Stimulated activated CD8-positive, alpha-beta memory T cell treated with anti-CD3 and anti-CD28 coated beads, Interleukin-15, amount 100 ng/mL, for 48 hours (primary cell): ENCODE measurements at places on chromosomes 7 and 10.

- DNase-seq = no peak
Measured at GRCh38 chr10:48213047-48213446, 61.4 kb downstream of the FRMPD2 start.

- no peak for DNase-seq
Measured at GRCh38 chr10:120929166-120929565, 78.0 kb downstream of the WDR11 start.

DNA sequence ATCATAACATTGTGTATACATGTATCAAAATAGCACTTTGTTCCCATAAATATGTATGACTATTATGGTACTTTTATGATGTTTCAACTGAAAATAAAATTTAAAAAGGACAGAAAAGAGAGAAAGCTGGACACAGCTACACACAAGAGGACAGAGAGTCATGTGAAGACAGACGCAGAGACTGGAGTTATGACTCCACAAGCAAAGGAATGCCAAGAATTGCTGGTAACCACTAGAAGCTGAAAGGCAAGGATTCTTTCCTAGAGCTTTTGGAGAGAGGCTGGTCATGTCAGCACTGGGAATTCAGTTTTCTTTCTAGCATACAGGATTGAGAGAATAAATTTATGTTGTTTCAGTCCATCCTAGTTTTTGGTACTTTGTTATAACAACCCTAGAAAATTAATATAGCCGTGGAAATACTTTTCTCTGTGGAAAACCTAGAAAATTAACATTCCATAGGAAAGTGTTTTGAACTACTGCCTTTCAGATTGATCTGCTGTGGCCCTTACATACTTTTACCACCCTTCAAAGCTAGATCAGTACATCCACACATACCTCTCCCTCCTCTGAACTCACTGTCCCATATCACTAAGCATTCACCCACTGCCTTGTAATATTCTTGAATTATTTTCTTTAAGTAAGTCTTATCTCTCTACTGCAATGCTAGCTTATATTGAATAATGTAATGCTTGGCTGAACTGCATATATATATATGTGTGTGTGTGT is 575.3 kb downstream of the IPMK start:
- no peak for DNase-seq

DNA sequence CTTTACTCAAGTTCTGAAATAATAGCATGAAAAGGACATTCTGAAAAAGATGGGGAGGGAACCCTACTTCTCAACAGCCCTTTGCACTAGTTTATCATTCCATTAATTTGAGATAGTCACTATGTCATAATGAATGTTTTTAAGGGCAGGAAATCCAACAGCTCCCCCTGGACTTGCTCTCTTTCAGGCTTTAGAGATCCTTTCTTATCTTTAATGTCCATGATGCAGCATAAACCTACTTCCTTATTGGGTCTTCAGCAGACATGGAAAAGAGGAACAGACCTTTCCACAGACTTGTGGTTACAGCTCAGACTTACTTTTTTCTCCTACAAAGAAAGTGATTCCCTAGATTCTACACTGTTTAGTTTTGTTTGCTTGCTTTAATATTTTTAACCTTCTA is 87.3 kb downstream of the IDE start:
- DNase-seq = no peak
